ENCODE measurements at places on chromosomes 13 and 19. TPM values are rescaled to one million over a fixed set of nuclear protein-coding genes. Genes with fewer than 3 reads are reported as not detected.

DNA sequence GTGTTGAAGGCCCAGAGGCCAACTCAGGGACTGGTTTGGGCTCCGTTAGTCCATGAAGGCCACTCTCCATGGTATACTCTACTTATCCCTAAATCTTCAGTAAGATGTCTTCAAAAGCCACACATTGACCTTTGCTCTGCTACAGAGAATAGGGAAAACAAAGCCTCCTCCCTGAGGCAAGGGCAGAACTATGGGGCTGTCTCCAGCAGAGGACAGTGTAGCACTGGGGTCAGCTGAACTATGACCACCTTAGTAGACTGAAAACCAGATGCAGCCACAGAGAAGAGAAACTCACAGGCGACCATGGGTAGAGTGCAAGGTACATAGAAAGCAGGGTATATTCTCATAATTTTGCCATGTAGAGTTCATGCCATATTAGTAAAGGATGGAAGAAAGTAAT is 587.4 kb downstream of the LMO7 start:
- DNase-seq = no peak

Gene SIGLEC12
- polyA plus RNA-seq = 0.12 TPM

DNA sequence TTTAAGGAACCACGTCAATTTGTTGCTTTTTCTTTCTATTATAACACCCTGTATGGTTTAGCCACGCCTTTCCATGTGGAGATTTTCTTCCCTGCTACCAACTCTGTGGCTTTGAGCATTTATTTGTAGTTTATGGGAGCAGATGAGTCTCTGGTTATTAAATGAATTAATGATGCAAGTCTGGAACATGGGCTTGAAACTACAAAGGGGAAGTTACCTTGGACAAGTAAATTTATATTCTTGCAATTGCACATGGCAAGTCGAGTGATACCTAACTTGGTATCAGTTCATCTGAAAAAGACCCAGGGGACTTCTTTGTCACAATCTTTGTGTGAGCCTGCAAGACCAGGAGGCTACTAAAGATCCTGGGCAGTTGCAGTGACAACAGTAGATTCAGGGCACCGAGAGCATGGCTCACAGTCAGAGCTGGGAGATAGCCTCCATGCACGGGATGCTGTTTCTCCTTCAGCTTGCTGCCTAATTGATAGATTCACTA is 24.4 kb downstream of the B3GLCT start:
- DNase-seq = no peak

DNA sequence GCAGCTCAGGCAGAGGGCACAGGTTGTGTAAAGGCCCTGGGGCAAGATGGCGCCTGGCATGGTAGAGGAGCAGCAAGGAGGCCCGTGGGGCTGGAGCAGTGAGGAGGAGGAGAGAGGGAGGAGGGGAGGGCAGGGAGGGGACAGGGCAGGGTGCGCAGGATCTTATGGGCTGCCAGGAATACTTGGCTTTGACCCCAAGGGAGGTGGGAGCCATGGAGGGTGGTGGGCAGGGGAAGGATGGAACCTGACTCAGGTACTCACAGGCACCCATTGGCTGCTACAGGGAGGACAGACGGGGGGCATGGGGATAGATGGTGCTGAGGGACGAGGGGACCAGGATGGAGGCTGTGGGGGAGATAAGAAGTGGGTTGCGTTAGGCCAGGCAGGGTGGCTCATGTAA is 3.3 kb downstream of the TNFAIP8L1 start:
- no peak for DNase-seq

Gene PSG6
- polyA plus RNA-seq = not detected

GRCh38 chr13:98416408-98416807 is 160.5 kb downstream of the STK24 start:
- peak; percentile 81 for DNase-seq

GRCh38 chr13:95512424-95512823 is 40.1 kb upstream of the CLDN10 start:
- no peak for DNase-seq

DNA sequence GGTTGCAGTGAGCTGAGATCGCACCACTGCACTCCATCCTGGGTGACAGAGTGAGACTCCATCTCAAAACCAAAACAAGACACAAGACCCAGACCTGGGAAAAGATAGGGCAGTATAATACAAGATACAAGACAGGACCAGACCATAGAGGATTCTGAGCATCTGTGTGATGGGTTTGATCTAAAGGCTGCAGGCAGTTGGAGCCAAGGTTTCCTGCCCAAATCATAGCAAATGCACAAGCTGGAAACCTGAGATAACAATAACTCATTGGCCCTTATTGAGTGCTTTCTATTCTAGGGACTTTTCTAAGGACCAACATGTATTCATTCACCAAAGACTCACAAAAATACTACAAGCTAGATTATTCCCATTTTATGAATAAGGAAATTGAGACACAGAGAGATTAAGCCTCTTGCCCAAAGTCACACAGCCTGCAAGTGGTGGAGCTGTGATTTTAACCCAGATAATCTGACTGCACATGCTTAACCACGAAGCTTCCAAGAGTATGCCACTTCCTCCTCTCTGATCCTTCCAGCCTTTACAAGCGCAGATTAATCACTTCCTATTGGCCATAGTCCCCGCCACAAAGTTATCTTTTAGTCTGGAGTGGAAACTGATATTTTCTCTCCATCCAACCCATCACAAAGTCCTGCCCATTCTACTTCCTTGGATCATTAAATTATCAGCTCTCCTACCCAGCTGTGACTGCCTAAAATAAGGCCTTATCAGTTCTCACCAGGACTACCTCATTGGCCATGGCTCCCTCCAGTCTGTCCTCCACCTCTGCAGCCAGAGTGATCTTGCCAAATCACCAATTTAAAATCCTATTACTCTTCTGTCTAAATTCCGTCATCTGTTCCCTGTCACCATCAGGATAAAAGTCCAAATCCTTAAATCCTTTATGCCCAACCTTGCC is 147.2 kb downstream of the FLT1 start:
- no peak for DNase-seq

Gene CEACAM16
- not detected for polyA plus RNA-seq

Measured in lung (tissue), 17 donors.